Stimulated activated CD4-positive, alpha-beta T cell treated with anti-CD3 and anti-CD28 coated beads, Interleukin-15, amount 100 ng/mL, for 1 hour (primary cell): ENCODE measurements at places on chromosomes 7 and 10.

GRCh38 chr7:151188252-151188542 is 1.1 kb upstream of the ASB10 start:
- no peak for DNase-seq

DNA sequence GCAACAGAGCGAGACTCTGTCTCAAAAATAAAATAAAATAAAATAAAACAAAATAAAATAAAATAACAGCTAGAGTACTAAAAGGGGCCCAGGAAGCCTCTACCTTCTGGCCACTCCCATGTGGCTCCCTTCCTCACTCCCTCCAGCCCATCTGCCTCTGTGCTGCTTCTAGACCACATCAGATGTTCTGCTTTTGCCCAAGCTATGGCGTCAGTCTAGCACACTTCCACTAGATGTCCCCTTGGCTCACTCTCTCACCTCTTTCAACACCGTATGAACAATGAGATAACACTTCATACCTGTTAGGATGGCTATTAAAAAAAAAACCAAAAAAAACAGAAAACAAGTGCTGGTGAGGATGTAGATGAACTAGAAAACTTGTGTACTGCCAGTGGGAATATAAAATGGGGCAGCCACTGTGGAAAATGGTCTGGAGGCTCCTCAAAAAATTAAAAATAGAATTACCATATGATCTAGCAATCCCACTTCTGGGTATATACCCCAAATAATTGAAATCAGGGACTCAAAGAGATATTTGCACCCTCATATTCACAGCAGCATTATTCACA is 132.3 kb downstream of the ARHGAP22 start:
- DNase-seq: no peak

GRCh38 chr7:105765846-105766245 is 110.6 kb downstream of the ATXN7L1 start:
- no peak for DNase-seq

- no peak for DNase-seq
Measured at GRCh38 chr7:100556541-100556940, 17.2 kb downstream of the SAP25 start.

DNA sequence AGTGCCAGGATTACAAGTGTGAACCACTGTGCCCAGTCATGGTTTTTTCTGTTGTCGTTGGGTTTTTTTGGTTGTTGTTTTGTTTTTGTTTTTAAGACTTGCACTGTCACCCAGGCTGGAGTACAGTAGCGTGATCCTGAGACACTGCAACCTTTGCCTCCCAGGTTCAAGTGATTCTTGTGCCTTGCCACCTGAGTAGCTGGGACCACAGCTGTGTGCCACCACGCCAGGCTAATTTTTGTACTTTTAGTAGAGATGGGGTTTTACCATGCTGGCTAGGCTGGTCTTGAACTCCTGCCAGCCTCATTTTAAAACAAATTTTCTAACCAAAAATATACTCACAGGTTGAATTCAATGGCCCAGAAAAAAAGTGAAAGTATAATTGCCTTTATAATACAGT is 174.1 kb downstream of the AHR start:
- no peak for DNase-seq
